ENCODE measurements at places on chromosomes 7 and 10.

- DNase-seq = no peak
These were observed 114.0 kb upstream of the LYZL2 start for GRCh38 chr10:30743586-30743985.

DNA sequence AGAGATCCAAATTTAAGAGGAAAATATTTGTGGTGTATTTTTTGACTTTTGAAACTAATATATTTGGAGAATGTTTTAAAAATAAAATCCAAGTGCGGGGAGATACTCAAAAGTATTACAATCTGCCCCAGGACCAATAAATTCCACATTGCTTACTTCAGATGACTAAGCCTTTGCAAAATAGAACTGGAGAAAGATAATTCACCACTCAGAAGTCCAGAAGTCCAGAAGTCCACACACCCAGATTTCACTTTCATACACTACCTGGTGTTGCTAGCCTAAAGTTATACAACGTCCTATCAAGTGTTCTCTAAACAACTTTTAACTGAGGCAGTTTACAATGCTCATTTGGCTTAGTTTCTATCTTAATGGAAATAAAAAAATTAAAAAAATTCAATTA lies 487.0 kb upstream of the SEMA3D start:
- no peak for DNase-seq

DNA sequence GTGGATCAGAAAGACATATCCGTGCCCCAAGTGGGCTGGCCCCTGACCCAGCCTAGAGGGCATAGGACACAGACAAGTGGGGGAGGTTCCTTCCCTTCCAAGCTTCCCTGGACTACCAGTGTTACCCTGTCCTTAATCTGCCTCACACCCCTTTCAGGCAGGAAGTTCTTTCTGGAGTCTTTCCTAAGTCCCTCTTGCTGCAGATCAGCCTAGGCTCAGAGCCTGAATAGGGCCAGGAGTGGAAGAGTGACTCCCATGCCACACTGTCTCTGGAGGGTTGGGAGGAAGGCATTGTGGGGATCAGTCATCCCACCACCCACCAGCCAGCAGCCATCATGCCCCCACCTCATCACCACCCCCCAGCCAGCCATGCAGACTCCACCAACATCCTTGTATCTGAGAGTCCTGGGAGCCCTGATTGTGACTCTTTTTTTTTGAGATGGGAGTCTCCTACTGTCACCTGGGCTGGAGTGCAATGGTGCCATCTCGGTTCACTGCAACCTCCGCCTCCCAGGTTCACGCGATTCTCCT lies 22.6 kb downstream of the POLL start:
- DNase-seq = no peak

GRCh38 chr7:6182993-6183392 lies 89.4 kb downstream of the CYTH3 start:
- DNase-seq = no peak

- no peak for DNase-seq
These were observed 39.7 kb upstream of the UCN3 start for GRCh38 chr10:5325076-5325475.

GRCh38 chr10:116787053-116787659 lies 44.8 kb upstream of the HSPA12A start:
- DNase-seq = no peak

GRCh38 chr7:20223356-20223755 lies 6.2 kb upstream of the MACC1 start:
- DNase-seq = no peak

- no peak for DNase-seq
These were observed 11.8 kb upstream of the RRP12 start for GRCh38 chr10:97412891-97413304.

DNA sequence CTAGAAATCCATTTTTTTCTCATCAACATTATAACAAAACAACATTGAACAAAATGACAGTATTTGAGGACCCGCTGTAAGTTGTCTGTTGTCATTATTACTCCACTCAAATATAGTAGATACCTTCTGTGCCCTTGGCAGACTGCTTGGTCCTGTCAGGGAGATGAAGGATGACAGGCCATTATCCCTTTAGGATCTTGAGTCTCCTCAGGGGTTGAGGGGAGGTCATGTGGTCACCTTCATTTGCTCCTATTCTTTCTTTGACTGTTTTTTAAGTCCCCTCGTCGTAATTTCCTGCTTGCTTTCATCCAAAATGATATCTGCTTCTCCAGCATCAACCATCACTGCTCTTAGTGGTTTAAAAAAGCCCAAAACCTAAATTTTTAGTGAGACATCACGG lies 2.6 kb upstream of the PIP4K2A start:
- DNase-seq = no peak

DNA sequence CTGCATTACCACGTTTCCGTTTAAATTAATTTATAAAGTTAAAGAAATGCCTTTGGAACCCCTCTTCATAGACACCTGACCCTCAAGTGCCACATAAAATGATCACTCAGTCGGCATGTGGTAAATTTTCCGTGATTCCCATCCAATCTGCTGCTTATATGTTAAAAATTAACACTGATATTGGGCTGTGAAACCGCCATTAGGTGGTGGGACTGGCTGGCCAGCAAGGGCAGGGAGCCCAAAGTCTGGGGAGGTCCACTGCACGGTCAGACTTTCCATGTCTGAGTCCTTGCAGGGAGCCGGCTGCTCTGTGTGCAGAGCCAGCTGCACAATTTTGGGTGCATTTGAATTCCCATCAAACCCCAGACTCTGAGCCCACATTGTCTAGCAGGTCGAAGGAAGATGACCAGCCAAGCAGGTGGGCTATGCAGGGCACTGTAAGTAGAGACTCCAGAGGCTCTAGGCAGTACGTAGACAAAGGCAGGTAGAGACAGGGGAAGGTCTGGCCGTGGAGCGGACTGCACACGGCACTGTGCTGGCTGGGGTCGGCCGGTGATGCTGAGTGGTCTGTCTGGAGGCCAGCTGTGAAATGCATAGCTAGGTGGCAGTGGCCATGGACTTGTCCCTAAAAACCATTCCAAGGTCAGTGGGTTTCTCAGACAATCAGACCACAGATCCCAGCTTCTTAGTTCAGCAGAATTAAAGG lies 122.9 kb downstream of the SH3PXD2A start:
- no peak for DNase-seq

- DNase-seq = peak; percentile 55
These were observed 27.2 kb downstream of the TAS2R41 start for GRCh38 chr7:143504937-143505297.
